ENCODE measurements at places on chromosomes 3 and 15. TPM values are rescaled to one million over a fixed set of nuclear protein-coding genes. Genes with fewer than 3 reads are reported as not detected.

Gene FETUB
- not detected for total RNA-seq

Gene HTR3E
- total RNA-seq: not detected

Gene DZIP1L
- total RNA-seq: 5.5 TPM

Gene EFCAB12
- total RNA-seq: 0.32 TPM

Gene HRG
- total RNA-seq: not detected

Gene IQCH
- total RNA-seq: 1.1 TPM

Gene LRRC34
- total RNA-seq: 2.7 TPM

Gene SLC24A5
- not detected for total RNA-seq

Gene LXN
- total RNA-seq: 15.3 TPM

Gene TNFSF10
- 12.7 TPM for total RNA-seq

Gene GP5
- 0.21 TPM for total RNA-seq

Gene CLSTN2
- total RNA-seq: 26.6 TPM

Gene FBN1
- 110 TPM for total RNA-seq

Gene FMN1
- total RNA-seq: 9.4 TPM

Gene STRA6
- total RNA-seq: not detected

Gene POTEB2
- total RNA-seq: not detected

Gene THSD4
- 68.3 TPM for total RNA-seq

Gene GRIP2
- 19.8 TPM for total RNA-seq

Gene IFT57
- total RNA-seq: 30.3 TPM

Gene SPINT1
- total RNA-seq: 1.4 TPM

Gene DPPA2
- not detected for total RNA-seq

Gene AQP9
- 1.6 TPM for total RNA-seq

Gene SPSB4
- 3.0 TPM for total RNA-seq

Gene TEX9
- 1.5 TPM for total RNA-seq

Gene STXBP5L
- total RNA-seq: not detected

Gene ARHGAP31
- total RNA-seq: 33.5 TPM

Gene TRPM1
- 0.24 TPM for total RNA-seq

Gene GPR176
- 2.9 TPM for total RNA-seq

Gene PLSCR2
- total RNA-seq: not detected

All from left cardiac atrium (tissue), 4 donors.